ENCODE measurements at places on chromosomes 5 and 9.

GRCh38 chr5:172575416-172575815 is 65.6 kb upstream of the NEURL1B start:
- DNase-seq, result no peak

- DNase-seq, result no peak
Measured at GRCh38 chr9:123792501-123792900, 137.4 kb downstream of the DENND1A start.

GRCh38 chr5:38867416-38867815 is 21.6 kb downstream of the OSMR start:
- no peak for DNase-seq

DNA sequence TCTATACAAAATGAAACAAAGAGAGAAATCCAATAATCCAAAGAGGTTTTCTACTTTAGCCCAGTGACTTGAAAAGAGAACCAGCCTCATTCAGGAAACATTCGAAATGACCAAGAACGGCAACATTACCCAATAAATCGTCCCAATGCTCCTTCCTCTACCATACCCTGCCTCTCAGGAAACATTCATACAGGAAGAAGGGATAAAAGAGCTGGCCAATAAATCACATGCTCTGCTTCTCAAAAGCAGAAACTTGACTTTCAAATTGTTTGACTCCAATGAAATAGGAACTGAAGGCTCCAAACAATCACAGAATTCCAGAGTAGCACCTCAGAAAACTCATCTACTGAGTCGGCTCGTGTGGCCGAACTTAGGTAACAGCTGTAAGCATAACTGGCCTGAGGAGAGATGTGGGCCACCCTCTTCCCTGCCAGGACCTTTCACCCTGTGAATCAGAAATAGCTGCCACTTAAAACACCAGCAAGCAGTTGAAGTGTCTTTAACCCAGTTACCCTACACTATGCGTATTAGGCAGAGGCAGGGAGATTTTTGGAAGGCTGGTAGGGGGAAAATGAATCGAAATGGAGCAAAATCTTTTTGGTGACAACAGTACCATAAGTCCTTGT is 14.6 kb downstream of the ARL15 start:
- no peak for DNase-seq

- no peak for DNase-seq
Measured at GRCh38 chr5:104223885-104224773, 661.5 kb upstream of the NUDT12 start.

GRCh38 chr9:78896479-78896878 is 599.6 kb downstream of the PSAT1 start:
- no peak for DNase-seq

GRCh38 chr5:172452398-172453205 is 1.7 kb downstream of the SH3PXD2B start:
- no peak for DNase-seq

DNA sequence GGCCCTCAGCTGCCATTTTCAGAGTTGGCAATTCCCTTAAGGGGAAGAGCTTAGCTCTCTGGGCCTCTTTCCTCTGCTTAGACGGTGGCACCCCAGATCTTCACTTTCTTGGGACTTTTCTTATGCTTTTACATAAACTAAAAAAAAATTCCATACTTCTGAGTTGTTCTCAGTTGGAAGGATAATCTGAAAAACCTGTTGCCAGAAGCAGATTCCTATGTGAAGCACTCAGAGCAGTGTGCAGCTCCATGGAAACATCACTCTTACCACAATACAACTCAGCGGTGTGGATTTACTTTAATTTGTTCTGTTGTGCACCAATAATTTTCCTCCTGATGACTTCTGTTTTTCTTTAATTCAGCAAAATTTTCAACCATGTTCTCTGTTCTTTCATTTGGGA is 44.1 kb upstream of the MROH2B start:
- no peak for DNase-seq

GRCh38 chr5:15326932-15327331 is 173.0 kb upstream of the FBXL7 start:
- no peak for DNase-seq

DNA sequence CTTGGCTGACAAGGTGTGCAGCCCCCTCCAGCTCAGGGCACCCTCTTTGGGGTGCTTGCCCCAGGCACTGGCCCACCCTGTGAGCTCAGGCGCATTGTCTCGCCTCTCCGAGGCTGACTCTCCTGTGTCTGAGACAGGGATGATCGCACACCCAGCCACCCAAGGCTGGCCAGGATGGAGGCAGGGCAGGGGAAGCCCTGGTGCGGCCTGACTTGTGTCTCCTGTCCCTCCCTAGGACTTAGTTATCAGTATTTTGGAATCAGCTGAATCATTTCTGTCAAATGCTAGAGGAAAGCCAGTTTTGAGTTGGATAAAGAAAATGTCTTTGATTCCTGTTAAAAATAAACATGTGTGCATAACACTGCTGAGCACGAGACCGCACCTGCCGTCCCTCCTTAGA is 2.5 kb upstream of the DBH start:
- no peak for DNase-seq

- no peak for DNase-seq
Measured at GRCh38 chr9:122377241-122378164, 6.7 kb downstream of the PTGS1 start.

DNA sequence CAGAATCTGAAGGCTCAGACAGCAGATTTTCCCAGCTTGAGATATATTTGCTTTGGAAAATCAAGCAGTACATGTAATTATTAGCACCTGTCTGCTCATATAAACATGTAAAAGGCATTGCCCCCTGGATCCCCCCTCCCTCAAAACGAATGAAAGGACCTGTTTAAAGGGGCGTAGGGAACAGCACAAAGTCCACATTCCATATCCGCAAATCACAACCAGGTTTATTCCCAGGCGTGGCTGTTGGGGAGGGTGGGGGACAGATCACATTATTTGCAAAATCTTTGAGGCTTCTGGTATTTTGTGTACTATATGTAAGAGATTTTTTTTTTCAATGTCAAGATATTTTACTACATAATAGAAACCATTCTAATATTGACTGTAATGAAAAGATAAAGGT is 8.7 kb upstream of the MRPS2 start:
- no peak for DNase-seq

DNA sequence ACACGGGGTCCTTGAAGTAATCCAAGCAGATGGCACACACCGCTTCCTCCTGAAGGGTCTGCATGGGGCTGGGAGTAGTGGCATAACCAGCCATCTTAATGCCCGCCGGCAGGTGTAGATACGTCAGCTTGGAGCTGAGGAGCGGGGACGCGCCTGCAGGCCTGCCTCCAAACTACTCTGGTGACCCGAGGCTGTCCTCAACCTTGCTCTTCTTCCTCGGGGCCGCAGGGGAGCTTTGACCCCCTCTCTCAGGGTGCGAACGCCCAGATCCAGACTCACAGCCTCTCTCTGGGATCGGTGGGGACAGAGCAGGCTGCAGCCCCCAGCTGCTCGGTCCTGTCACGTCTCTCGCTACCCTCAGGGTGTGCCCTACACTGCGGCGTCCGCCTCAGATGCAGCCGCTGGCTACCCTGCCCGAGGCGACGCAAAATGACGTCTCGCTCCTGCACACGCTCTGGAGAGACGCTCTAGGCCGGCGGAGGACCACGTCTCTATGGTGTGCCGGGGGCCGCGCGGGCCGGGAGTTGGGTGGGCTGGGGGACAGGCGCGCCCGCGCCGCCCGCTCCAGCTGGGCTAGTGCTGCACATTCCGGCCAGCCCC is at the start of gene TRIM52:
TRIM52 (minus strand) TSS at position 424 of the 600 bp plus-strand sequence; CDS start at position 94, 330 bp downstream.
- DNase-seq, result no peak

GRCh38 chr5:91125916-91126315 is 257.2 kb downstream of the ARRDC3 start:
- DNase-seq, result no peak

DNA sequence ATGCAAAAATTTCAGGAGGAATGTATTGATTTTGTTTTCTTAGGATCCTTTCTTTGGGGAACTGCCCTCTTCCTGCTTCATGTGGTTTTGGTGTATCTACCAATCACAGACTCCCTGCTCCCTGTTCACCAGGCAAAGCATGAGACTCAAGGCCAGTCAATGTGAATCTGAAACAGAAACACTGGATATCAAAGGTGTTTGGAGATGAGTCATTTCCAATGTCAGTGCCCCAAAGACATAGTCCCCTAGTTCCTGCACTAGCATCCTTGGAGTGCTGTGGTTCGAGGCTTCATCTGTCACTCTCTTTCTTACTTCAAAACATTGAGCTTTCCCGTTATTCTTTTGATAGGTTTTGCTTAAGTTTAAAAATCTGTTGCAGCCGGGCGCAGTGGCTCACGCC is 8.1 kb downstream of the PPP3R2 start:
- no peak for DNase-seq

- no peak for DNase-seq
Measured at GRCh38 chr9:131682261-131682660, 57.6 kb downstream of the RAPGEF1 start.

- DNase-seq, result no peak
Measured at GRCh38 chr5:65355301-65355700, 126.4 kb downstream of the ADAMTS6 start.

- no peak for DNase-seq
Measured at GRCh38 chr5:76403766-76404222, 709 bp downstream of the IQGAP2 start.

GRCh38 chr9:127862075-127863011 is 7.9 kb upstream of the ENG start:
- DNase-seq, result no peak

DNA sequence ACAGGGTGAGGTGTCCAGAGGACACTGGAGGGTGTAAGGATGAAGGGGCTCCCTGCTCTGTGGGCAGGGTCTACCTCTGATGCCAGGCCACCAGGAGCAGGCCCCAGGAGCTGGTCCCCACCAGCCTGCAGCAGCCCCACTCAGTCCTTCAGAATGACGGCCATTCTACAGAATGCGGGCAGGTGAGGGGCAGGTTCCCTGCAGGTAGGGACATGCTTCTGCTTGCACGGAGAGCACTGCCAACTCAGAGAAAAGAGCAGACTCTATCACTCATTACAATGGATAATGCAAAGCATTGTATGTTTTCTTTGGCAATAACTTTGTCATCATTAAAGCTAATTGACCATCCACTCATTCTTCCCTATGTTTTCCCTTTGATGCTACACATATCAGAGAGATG is 39.0 kb downstream of the DDX31 start:
- no peak for DNase-seq
